ENCODE measurements at places on chromosomes 1 and 21. TPM values are rescaled to one million over a fixed set of nuclear protein-coding genes. Genes with fewer than 3 reads are reported as not detected.

The SHE gene
- polyA plus RNA-seq = 0.41 TPM

The PTGFR gene
- 1.1 TPM for polyA plus RNA-seq

The LMX1A gene
- polyA plus RNA-seq = not detected

The SPOCD1 gene
- polyA plus RNA-seq = 2.8 TPM

The GPA33 gene
- polyA plus RNA-seq = 3.9 TPM

The S100A16 gene
- polyA plus RNA-seq = 134 TPM

The COL16A1 gene
- 90.2 TPM for polyA plus RNA-seq

The NBPF10 gene
- polyA plus RNA-seq = 1.1 TPM

The CLCA4 gene
- polyA plus RNA-seq = 0.22 TPM

The LEFTY2 gene
- 0.55 TPM for polyA plus RNA-seq
